OCI-LY7 (cell line): ENCODE measurements at places on chromosomes 2 and 18.
A peak's percentile ranks its signal among the peaks of the same experiment; 100 is the strongest.

- DNase-seq = no peak
These were observed 1.9 kb downstream of the SP5 start for GRCh38 chr2:170716851-170717598.

DNA sequence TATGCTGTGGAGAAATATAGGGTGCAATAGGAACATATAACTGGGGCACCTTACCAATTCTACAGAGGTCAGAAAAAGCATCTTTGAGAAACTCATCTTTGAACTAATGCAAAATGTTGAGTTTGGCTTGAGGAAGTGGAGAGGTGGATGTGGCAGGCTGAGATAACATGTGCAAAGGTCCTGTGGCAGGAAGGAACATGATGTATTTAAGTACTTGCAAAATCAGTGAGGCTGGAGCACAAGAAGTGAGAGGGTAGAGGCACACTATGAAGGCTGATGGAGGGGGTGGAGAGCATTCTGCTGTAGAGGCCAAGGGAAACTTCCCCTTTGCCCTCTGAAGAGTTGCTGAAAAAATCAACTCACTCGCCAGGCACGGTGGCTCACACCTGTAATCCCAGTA is 14.7 kb upstream of the RAB1A start:
- no peak for DNase-seq

GRCh38 chr2:192655916-192656315 is 461.2 kb upstream of the TMEFF2 start:
- DNase-seq = no peak

DNA sequence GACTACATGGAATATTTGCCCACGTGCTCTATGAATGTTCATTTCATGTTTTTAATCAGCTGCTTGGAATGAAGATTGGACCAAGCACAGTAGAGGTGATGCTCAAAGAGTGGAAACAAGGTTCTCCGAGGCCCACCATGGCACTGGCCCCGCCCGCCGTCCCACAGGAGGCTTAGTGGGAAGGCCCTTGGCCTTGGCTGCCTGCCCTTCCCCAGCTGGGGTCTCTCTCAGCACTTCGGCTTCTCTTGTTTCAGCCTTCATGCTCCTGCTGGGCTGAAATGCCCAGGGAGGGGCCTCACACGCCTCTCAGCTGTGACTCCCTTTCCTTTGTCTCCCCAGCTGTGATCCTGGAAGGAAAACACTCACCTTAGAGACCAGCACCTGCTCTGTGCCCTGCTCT is 833.2 kb downstream of the GALR1 start:
- DNase-seq = no peak

GRCh38 chr2:133680343-133681049 is 112.2 kb upstream of the NCKAP5 start:
- DNase-seq = no peak

- DNase-seq = no peak
These were observed 43.4 kb downstream of the RFX8 start for GRCh38 chr2:101431486-101431885.

DNA sequence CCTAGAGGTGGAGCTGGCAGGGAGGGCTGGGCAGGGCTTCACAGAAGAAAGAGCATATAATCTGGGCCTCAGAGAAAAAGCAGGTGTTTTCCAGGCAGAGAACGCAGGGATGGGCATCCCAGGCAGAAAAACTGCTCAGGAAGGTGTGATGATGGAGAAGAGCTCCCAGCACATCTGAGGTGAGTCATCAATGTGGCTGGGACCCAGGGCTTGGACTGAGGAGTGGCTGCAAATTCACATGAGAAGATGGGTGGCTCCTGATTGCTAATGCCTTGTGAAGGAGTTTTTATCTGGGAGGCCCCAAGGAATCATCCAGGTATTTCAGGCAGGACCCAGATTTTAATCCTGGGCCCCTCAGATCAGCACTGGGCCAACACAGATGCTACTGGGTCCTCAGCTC is 10.2 kb downstream of the IL1F10 start:
- no peak for DNase-seq

DNA sequence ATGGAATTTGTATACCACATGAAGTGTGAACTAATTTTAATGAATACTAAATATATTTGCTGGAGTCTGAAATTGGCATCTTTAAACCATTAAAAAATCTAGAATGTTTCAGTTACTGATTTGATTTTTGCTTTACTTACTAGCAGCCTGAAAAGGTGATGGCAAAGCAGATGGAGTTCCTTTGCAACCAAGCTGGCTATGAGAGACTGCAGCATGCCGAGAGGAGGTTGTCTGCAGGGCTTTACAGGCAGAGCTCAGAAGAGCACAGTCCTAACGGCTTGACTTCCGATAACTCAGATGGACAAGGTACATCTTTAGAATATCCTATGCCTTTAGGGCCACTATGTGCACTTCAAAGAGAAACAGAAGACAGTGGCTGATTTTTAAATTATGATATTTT is 36.5 kb downstream of the NAB1 start:
- DNase-seq = no peak

DNA sequence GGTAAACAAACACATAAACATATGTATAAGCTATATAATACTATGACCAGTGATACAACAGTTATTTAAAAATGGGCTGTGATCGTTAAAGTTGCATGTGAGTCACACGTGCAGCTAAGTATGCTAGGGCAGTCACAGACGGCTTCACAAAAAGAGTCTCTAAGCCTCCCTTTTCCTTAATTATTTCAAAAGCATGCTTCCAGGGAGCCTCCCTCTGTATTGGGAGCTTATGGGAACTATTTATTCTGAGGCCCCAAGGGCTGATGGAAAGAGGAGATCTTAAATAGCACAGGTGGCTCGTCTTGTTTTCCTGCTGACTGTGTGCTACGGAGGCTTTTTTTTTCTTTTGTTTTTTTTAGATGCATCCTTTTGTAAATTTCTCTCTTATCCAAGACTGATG is 94.3 kb downstream of the ADCYAP1 start:
- DNase-seq = no peak

- DNase-seq = no peak
These were observed 41.3 kb downstream of the VSNL1 start for GRCh38 chr2:17581831-17582230.

- no peak for DNase-seq
These were observed 71.7 kb downstream of the PTRHD1 start for GRCh38 chr2:24721470-24721869.

DNA sequence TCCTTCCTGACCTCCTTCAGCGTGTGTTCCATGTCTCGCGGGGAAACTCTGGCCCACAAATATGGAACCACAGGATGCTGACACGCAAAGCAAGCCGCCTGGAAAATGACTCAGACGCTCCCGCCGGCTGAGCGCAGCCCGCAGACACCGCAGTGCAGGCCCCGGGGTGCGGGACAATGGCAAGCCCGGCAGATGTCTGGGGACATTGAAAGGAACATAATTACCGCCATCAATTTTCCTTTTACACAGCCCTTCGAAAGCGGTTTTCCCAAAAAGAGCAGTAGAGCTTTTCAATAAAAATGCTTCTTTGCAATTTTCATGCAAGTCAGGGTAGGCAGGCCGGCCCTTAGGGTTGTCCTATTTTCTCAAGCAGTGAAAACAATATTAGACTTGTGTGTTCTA is 159.2 kb upstream of the SH3BP4 start:
- no peak for DNase-seq

- DNase-seq = no peak
These were observed 53.6 kb downstream of the TSHZ1 start for GRCh38 chr18:75264195-75264594.

DNA sequence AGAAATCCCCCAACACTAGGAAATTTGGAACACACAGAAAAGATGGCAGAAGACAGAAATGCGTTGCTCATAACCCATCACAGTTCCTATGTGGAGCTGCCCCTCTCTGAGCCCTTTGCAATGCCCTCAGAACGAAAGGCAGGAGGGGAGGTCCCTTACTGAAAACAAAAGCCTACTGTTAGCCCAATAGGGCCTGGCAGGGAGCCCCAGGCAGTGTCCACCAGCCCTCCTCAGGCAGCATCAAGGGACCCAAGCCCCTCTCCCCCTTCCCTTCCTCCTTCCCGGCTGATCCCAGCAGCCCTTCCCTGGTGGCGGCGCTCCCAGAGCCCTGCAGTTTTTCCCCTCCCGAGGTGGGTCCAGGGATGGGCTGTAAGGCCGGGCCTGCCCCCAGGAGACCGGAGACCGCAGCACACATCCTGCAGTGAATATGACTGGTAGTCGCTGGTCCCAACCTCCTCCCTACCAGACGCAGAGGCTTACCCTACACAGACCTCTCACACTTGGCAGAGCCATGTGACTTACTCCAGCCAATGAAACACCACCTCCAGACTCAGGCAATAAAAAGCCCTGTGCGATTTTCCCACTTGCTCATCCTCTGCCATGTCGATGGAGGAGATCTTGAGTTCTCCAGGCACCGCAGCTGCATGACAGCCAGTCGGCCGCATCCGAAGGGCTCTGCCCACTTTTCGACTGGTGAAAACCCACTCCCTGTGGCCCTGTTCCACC is 19.4 kb upstream of the DUSP2 start:
- DNase-seq = peak; percentile 93

GRCh38 chr2:75667884-75668283 is 21.3 kb downstream of the MRPL19 start:
- no peak for DNase-seq

DNA sequence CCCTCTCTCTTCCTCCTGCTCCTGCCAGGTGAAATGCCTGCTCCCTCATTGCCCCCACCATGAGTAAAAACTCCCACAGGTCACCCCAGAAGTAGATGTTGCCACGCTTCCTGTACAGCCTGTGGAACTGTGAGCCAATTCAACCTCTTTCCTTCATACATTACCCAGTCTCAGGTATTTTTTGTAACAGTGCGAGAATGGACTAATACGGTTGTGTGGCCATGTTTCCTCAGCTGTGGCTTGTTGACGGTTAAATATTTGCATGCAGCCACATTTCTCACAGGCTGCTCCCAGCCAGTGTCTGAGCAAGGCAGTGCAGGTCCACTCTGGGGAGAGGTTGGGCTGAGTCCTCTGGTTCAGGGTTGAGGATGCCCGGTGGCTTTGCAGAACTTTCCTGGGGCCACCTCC is 27.8 kb upstream of the COPS8 start:
- DNase-seq = peak; percentile 89

DNA sequence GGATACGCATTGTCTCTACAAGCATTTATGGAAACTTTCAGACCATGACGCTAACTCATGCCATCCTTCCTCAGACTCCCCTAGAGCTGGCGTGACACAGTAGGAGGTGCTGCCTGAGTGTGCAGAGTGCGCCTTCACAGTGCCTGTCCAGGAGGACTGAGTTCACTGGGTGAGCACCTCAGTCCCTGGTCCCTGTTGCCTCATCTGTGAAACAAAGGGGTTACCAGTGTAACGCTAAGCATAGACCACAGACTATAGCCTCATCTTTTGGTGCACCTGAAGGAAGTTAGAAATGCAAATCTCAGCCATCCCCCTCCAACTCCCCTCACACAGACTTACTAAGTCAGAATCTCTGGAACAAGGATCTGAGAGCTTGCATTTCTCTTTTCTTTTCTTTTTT is 142.8 kb downstream of the TMEM17 start:
- DNase-seq = peak; percentile 85

GRCh38 chr2:96305979-96306308 is 598 bp upstream of the SNRNP200 start:
- DNase-seq = peak; percentile 13

DNA sequence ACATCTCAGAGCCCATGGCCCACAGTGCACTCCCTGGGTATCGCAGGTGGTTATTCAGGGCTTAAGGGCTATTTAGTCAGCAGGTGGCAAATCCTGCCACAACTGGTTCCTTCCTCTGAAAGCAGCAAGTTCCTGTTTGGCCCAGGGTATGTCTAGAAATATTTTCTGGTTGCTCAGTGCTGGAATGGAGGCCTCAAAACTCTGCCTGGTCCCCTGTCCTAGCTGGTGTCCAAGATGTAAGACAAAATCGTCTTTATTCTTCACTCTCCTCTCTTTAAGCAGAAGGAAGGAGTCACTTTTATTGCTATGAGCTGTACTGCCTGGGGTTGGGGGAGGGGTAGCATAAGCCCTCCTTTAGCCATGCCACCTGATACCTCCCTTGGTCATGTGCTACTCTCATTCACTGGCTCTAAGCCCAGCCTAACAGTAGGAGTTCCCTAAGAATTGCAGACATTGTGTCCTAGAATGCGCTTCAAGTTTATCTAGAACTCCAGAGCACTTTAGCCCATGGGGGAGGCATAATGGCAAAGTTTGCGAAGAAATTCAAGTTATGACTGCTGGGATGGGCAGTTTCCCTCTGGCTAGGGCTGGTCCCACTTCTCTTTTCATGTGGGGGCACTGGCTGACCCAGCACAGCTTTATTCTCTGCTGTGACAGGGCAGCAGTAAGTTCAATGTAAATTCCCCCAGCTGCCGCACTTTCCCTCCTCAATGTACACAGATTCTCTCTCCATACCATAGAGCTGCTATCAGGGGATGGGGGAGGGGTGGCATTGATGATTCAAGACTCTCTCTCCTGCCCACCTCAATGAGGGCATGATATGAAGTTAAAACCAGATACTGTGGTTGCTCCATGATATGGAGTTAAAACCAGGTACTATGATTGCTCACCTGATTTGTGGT is 27.1 kb upstream of the CWC22 start:
- peak; percentile 49 for DNase-seq

- no peak for DNase-seq
These were observed 39.7 kb downstream of the RFX8 start for GRCh38 chr2:101435001-101435862.

DNA sequence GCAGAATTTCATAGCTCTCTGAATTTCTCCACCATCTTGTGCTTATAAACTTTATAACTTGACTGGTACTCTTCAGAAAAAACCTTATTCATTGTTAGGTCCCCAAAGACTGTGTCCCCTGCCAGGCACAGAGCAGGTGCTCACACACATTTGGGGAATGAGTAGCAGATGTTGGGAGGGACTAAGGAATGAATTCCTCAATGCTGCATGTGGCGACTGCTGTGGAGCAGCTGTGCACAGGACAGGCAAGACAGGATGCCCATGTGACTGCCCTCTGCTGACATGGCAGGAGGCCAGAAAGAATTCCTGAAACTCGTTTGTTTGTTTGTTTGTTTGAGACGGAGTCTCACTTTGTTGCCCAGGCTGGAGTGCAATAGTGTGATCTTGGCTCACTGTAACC is 122.3 kb upstream of the ITGA6 start:
- DNase-seq = no peak

GRCh38 chr2:29236074-29236473 is 120.9 kb downstream of the CLIP4 start:
- DNase-seq = no peak

GRCh38 chr18:61785588-61785987 is 107.2 kb downstream of the RNF152 start:
- DNase-seq = no peak

GRCh38 chr2:55011831-55012671 is 38.2 kb downstream of the RTN4 start:
- DNase-seq = no peak

GRCh38 chr2:17851731-17852585 is 26.5 kb upstream of the KCNS3 start:
- DNase-seq = peak; percentile 61

DNA sequence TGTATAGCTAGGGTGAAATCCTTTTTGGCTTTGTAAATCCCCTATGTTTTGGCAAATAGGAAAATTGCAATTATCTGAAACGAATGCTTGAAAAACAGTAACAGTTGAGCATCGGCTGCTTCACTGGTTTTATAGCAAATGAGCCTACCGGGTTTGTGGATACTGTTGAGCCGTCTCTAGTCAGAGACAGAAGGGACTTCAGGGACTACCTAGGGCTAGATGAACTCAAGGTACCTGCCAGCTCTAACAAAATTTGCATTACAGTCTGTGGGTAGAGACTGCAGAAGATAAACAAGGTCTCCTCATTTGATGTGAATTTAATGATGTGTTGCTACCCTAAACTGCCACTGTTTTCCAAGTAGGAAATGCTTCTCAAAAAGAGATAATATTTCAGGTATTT is 101.1 kb downstream of the EML6 start:
- DNase-seq = no peak
